Stimulated activated CD4-positive, alpha-beta T cell treated with anti-CD3 and anti-CD28 coated beads, Interleukin-12 subunit alpha, Interleukin-12 subunit beta, amount 100 ng/mL, for 4 hours (primary cell): ENCODE measurements at places on chromosomes 12 and 14.

GRCh38 chr14:55707365-55707804, 127.4 kb downstream of the KTN1 start:
- no peak for DNase-seq

GRCh38 chr12:2046957-2047356, 5.8 kb upstream of the CACNA1C start:
- no peak for DNase-seq

DNA sequence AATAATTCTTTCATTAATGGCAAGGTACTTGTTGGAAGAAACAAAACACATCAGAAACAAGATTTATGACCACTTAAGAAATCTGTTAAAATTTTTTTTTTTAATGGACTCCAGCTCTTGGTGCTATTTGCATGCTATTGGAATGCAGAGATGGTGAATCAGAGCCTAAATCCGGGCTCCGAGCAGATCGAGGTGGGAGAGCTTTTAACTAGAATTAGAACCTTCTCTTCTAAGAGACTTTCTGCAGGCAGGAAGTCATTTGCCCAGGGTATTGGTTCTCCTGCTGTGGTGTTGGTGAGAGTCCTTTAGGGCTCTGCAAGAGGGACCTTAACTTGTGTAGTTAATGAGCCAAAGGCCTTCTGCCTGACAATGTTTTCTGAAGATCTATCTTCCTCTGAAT, 419.4 kb downstream of the SNAPC1 start:
- DNase-seq: no peak

DNA sequence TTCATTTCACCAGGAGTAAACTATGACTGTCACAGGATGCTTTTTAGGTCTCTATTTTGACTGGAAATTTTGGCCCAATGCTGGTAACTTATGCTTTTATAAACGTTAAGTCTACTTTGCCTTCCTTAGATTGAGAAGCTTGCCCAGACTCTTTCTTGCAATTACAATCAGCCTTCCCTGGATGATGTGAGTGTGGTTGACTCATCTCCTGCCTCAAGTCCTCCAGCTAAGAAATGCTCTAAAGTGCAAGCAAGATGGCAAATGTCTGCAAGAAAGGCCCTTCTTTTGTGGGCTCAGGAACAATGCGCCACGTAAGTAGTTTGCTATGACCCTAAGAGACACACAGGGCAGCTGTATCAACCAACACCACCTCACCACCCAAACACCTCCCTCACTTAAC, 96.9 kb downstream of the SYNE2 start:
- no peak for DNase-seq

- no peak for DNase-seq
Measured at GRCh38 chr12:67026487-67027246, 242.5 kb upstream of the CAND1 start.

DNA sequence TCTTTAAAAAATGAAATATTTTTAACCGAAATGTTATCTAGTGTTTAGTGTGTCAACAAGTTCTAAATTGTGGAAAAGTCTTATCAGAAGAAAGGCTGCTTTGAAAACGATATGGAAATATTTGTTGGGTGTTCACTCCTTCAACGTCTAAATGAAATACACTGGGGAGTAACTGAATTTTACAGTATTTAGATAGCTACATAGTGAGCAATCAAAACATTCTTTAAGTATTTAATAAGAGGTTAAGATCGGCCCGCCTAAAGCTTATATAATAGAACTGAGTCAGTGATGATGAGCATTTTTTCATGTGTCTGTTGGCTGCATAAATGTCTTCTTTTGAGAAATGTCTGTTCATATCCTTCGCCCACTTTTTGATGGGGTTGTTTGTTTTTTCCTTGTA, 228.3 kb downstream of the RAD51B start:
- DNase-seq: no peak

- no peak for DNase-seq
Measured at GRCh38 chr12:91381309-91381804, 198.7 kb upstream of the DCN start.

GRCh38 chr12:107064687-107065086, 28.7 kb downstream of the CRY1 start:
- DNase-seq: no peak

DNA sequence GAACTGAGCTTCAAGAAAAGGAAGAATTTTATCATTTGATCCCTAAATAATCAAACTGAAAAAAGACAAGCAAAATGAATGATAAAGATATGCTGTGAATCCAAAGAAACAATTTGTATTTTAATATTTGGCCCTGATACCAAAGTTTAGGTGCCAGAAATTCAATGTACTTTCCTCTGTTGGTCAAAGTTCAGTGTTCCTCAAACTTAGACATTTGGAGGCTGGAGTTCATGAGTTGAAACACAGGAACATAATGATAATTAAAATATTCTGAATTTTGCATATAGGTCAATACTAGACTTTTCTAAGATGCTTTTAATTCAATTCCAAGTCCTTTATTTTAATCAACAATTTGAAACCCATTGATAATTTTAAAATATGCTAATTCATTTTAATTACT, 1007.7 kb upstream of the ATXN7L3B start:
- no peak for DNase-seq

GRCh38 chr12:110312581-110313360, 31.7 kb downstream of the ATP2A2 start:
- no peak for DNase-seq

- DNase-seq: no peak
Measured at GRCh38 chr14:74856366-74856765, 19.6 kb downstream of the PROX2 start.

DNA sequence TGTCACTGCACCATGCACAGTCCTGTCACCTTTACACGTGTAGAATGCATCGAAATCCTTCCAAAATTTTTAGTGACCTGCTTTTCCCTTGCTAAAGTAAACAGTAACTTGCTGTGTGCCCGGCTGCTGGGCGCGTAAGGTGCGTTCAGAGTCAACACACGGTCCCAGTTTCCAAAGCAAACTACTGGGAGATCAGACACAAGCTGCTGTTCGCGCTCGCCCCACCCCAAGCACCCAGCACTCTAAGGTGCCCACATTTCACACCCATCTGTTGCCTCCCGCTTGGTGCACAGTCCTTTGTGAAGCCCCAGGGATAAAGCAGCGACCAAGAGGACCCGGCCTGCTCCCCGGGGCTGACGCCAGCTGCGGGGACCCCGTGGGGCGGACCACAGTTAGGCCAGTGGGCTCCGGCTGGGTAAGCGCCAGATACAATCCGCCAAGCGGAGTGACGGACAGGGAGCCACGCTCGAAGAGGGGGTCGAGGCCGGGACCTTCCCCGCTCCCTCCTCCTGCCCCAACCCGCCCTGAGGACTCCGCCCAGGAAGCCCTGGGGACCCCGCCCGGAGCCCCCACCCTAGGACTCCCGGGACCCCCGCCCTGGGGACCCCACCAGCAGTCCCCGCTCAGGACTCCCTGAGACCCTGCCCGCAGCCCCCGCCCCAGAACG, 633 bp downstream of the STX2 start:
- no peak for DNase-seq

DNA sequence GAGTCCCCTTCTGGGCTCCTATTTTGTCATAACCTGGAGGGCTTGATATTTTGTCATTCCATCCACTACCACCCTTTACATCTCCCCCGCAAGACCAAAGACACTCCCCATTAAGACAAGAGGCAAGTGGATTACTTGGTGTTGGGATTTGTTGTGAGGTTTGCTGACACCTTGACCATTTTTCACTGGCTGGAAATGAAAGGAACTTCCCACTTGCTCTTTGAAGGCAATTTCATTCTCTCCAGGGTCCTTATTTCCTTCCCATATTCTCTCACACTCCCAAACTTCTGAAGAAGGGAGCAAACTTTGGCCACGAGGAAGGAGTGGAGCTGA, 14.9 kb downstream of the AGAP2 start:
- no peak for DNase-seq

GRCh38 chr12:54417712-54418440, 1.2 kb downstream of the ITGA5 start:
- DNase-seq: peak; percentile 22

- DNase-seq: no peak
Measured at GRCh38 chr12:103369929-103370328, 125.8 kb downstream of the C12orf42 start.

GRCh38 chr12:64893961-64894360, 69.5 kb downstream of the TBC1D30 start:
- no peak for DNase-seq

DNA sequence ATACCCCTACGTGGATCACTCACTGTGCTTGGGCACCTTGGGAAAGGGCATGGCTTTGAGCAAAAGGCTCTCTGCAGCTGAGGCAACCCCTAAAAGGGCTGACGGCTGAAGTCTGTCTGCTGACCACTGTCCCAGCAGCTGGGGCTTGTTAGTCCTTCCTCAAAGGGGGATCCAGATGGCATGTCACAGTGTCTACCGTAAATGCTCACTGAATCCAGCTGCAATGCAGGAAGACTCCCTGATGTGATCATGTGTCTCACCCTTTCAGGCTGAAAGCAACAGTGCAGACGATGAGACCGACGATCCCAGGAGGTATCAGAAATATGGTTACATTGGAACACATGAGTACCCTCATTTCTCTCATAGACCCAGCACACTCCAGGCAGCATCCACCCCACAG, 12.4 kb downstream of the OAS1 start:
- DNase-seq: no peak

GRCh38 chr12:127292736-127293135, 974.2 kb upstream of the TMEM132C start:
- DNase-seq: no peak

DNA sequence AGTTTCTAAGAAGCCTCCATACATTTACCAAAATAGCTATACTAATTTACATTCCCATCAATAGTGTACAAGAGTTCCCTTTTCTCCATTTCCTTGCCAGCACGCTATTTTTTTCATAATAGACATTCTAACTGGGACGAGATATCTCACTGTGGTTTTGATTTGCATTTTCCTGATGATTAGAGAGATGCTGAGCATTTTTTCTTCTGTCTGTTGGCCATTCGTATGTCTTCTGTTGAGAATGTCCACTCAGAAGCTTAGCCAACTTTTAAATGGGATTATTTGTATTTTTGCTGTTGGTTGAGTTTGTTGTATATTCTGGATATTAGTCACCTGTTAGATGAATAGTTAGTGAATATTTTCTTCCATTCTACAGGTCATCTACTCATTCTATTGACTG, 144.1 kb downstream of the PRKD1 start:
- no peak for DNase-seq

DNA sequence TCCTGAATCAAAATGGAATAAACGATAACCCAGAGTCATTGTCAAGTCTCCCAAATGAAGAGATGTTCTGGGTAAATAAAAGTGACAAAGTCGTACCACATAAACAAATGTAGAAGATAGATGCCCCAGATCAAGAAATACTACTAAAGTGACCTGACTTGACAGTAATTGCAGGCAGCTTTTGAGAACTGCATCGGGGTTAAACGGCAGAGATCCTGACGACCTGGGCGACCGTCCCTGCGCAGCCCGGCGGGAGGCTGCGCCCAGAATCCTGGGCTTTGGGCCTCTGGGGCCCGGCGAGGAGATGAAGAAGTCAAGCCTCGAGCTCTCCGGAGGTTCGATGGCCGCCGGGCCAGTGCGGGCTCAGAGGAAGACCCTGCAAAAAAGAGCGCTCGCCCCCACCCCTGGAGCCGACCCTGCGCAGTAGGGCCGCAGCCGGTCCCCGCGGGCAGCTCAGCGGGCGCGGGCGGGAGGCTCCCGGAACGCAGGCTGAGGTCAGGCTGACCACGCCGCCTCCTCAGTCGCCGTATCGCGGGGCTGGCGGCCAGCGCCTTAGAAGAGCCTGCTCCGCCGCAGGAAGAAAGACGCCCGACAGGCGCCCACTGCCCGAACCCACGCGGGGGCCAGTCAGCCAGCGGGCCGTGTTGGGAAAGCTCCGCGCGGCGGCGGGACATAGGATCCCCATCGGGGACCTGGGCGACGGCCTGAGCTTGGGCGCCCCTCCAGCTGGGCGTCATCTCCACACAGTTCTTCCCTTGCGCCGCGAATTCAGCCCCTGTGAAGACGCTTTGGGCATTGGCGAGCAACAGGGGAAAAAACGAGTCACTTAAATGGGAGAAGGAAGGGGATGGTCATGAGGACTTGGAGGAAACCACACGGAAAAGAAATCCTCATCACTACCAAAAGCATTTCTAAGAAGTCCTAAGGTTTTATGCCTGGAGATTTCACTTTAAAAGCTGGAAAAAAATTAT, 16.0 kb downstream of the NKX2-1 start:
- no peak for DNase-seq

DNA sequence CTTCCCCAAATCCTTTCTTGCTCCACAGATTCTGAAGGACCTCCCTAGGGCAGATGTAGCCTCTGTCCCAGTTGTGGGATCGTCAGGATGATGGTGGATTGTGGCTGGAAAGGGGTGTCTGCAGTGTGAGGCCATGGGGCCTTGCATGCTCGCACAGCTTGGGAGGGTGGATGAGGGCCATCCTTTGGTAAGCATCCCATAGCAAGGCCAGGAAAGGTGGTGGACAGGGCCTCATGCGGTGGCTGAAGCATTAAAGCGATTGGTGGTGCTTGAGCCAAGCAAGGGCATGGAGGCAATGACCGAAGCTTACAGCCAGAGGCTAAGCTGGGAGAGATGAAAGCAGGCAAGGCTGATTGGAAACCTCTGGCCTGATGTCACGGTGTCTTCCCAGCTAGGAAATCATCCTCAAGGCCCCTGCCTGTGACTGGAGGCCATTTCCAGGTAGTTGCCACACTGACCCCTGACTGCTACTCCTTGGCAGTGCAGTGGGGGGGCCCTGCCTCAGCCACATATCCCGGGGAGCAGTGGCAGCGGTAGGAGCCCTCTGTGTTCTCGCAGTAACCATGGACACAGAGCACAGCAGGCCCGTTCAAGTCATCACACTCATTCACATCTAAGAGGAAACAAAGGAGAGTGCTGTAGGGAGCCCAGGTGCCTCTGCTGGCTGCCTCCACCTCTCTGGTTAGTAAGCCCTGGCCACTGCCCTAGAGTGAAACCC, 7.0 kb downstream of the ISCA2 start:
- DNase-seq: no peak

DNA sequence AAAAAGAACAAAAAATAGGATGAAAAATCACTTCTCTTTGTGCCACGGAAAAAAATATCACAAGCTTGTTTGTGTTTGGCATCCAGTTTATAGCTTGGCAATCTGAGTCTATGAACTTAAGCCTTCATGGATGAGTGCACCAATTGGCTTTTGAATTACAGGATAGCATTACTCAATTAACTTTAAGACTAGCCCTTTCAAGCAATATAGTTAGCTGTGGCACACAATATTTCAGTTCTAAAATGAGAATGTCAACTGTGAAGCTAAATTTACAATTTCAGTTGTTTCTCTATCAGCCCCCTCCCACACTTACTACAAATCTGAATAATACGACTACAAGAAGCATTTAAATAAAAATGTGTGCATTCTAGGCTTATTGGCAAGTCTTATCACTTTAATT, 8.3 kb downstream of the RERG start:
- DNase-seq: no peak

DNA sequence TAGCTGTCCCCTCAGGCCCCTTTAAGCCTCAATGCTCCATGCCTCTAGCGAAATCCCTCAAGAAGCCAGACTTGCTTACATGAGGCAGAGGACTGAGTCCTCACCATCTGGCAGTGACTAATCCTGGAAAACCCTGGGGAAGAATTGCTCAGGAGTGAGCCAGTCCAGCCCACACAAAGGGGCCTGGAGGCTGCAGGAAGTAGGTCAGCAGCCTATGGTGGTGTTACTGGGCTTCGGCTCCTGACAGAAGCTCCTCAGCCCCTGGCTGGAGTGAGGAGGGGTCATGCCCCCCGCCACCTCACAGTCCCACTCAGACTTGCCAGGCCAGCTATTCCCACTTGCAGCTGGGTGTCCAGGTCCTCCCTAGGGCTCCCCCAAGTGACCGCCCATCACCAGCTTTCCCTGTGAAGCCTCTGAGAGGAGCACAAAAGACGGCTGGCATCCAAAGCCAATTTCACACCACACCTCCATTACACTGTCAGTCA, 250.5 kb downstream of the DPF3 start:
- DNase-seq: no peak

- no peak for DNase-seq
Measured at GRCh38 chr14:104531421-104532190, 48.0 kb upstream of the C14orf180 start.
